ENCODE measurements at places on chromosomes 2 and 18.

- no peak for DNase-seq
Measured at GRCh38 chr2:186486651-186487647, 889 bp downstream of the ZC3H15 start.

DNA sequence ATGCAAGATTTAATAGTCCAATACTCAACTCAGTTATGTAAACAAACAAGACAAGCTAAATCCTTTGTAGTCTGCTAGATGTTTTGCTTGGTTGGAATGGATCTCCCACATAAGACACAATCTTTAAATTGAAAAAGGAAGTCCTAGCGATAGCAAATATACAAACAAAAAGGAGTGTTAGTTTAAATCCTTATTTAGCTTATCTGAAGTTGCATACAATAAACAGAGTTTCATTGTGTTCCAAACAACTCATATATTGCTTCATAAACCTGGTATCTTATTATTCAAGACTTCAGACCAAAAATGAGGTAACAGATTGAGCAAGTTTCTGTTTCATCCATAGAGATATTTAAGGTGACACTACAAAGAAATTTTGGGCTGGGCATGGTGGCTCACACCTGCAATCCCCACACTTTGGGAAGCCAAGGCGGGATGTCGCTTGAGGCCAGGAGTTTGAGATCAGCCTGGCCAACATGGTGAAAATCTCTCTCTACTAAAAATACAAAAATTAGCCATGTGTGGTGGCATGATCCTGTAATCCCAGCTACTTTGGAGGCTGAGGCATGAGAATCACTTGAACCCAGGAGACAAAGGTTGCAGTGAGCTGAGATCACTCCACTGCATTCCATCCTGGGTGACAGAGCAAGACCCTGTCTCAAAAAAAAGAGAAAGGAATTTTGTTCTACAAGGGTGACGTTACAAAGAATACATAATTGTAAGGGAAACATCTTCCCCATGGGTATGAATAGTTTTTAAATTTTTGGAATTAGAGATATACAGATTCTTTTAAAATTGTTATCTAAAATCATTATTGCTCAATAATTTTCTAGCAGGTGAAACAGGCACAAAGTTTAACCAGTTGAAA lies 150.5 kb upstream of the L3MBTL4 start:
- no peak for DNase-seq

GRCh38 chr2:196515051-196515450 lies 124.5 kb upstream of the CCDC150 start:
- no peak for DNase-seq

- no peak for DNase-seq
Measured at GRCh38 chr18:25174324-25174723, 177.6 kb downstream of the ZNF521 start.

GRCh38 chr18:11561293-11561692 lies 48.1 kb upstream of the SLC35G4 start:
- DNase-seq = no peak

- DNase-seq = no peak
Measured at GRCh38 chr18:23998820-23999219, 15.7 kb upstream of the TTC39C start.

- DNase-seq = no peak
Measured at GRCh38 chr2:74548900-74549826, 4.6 kb downstream of the LOXL3 start.

DNA sequence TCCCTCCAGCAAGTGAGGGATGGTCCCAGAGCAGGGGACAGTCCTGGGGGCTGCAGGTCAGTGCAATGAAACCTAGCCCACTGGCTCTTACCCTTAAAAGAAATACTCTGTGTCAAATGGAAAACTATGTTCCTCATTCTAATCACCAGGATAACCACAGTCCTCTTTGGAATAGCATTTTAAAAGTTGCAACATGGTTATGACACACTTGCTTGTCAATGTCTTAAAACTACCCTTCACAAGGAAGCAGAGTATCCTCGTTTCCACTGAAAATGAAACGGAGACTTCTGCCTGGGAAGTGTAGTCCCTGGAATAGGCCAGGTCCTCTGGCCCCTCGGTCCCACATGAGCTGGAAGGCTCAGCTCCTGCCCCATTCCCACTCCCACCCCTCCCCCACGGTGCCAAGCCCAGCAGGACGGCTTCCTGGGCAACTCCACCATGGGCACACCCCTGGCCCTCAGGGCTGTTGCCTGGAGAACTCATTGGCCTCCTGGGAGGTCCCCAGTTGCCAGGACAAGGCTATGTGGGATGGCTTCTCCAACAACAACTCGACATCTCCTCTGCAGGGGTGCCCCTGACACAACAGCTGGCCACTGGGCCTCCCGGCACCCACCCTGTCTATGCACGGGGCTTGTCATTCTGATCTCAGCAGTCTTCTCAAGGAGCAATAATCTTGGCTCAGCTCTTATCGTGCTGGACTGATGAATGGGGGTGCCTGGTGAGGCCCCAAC lies 38.3 kb upstream of the ST3GAL5 start:
- no peak for DNase-seq

- DNase-seq = no peak
Measured at GRCh38 chr2:212694398-212694797, 155.8 kb upstream of the ERBB4 start.

GRCh38 chr2:161063946-161064306 lies 96.3 kb upstream of the TANK start:
- DNase-seq = no peak

DNA sequence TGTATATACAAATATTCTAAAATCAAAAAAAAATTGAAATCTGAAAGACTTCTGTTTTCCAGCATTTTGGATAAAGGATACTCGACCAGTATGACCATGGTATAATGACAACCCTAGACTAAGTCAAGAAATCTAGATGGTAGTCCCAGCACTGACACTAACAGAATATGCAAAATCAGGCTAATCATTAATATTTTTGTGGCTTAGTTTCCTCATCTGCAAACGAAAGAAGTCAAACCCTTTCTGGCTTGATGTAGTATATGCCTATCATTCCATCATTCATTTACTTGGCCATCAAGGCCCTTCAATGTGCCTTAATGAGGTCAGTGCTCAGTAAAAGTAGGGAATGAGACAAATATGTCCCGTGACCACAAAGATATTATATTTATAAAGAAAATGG lies 83.5 kb downstream of the NCKAP5 start:
- no peak for DNase-seq

DNA sequence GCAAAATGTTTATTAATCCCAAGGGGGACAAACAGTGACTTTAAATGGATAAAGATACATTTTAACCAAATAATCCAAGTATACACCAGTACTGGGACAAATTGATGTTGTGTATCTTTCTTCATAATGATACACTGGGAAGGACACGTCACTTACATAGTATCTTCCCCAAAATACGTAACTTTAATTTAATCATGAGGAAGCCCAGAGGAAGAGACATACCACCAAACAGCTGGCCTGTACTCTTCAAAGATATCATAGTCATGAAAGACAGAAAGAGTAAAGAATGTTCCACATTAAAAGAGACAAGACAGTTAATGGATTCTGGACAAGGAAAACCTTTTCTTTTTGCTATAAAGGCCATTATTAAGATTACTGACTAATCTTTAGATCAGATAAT lies 37.1 kb downstream of the AGFG1 start:
- no peak for DNase-seq

GRCh38 chr2:129904532-129905446 lies 74.7 kb upstream of the RAB6C start:
- no peak for DNase-seq

- DNase-seq = no peak
Measured at GRCh38 chr2:100126201-100126600, 16.2 kb downstream of the AFF3 start.

DNA sequence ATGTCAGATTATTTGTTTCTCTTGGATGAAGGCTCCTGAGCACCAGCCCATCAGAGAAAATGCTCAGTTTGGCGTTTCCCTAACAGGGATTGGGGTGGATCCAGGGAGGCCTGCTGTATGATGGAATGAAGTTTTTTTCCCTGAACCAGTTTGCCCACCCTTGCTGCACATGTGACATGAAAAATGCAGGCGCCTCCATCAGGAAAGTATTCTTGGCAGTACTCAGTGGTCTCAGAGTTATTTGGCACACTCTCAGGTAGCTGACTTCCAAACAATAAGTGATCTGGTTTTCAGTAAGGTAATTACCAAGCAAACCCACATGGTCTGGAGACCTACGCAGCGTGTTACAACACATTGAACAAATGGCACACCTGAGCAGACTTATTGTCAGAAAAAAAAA lies 254.9 kb downstream of the PAX3 start:
- no peak for DNase-seq

DNA sequence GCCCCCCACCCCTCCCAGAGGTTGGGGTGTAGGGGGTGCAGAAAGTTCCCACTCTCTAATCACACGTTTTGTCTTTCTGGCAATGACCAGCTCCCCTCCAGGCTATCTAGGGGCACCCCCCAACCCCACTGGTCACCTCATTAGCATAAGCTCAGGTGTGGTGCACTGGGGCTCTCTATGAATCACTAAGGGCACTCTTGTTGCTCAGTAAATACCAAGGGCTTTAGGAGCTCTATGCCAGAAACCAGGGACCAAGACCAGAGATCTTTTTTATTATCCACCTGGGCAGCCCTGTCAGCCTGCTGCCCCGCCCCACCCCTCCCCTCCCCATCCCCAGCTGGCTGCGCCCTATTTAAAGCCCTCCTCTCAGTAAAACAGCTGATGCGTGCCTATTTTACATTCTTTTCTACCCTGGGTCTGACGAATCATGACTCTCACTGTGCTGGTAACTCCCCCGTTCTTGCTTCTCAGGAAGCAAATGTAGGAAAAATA lies 24.3 kb downstream of the NCK2 start:
- DNase-seq = no peak

- no peak for DNase-seq
Measured at GRCh38 chr2:26712486-26713465, 20.3 kb downstream of the KCNK3 start.

GRCh38 chr2:106025796-106026195 lies 168.3 kb downstream of the UXS1 start:
- no peak for DNase-seq
